Natural killer cell treated with Interleukin-12 subunit alpha and Interleukin-12 subunit beta and Interleukin-15 and Interleukin-18, amount 100 ng/mL, for 72 hours (primary cell): ENCODE measurements at places on chromosomes 1 and 21. TPM values are rescaled to one million over a fixed set of nuclear protein-coding genes. Genes with fewer than 3 reads are reported as not detected.

The KCTD3 gene
- total RNA-seq: 5.6 TPM

GRCh38 chr1:2890221-2890850 is 88.8 kb upstream of the TTC34 start:
- no peaks in the 10 kb centered on the region for H3K27me3 ChIP-seq
- H3K36me3 ChIP-seq: no peaks in the 10 kb centered on the region
- H3K4me3 ChIP-seq: no peak overlapping the region
- no peaks in the 10 kb centered on the region for H3K4me1 ChIP-seq

The CFAP45 gene
- 0.38 TPM for total RNA-seq

DNA sequence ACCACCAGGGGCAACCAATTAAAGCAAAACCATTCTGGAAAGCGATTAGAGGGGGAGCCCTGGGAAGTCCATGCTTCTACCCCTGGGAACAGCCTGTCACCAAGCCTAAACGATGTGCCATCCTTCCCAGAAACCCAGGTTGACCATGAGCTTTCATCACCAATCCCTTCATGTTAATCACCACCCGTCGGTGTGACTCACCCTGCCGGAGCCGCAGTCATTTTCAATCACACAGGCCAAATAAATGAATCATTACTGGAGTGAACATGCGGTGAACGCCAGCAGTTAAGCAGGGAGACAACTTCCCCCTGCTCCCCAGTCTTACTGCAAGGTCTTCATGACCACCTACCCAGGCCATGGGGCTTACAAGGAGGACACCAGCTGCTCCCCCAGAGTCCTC is 308.8 kb downstream of the AJAP1 start:
- DNase-seq: no peak
- H3K4me1 ChIP-seq: no peaks in the 10 kb centered on the region
- H3K36me3 ChIP-seq: no peaks in the 10 kb centered on the region
- H3K4me3 ChIP-seq: no peak overlapping the region
- H3K27ac ChIP-seq: no peak overlapping the region
- peaks cover 25% of the 10 kb centered on the region for H3K27me3 ChIP-seq
